ENCODE measurements at places on chromosomes 13 and 19.
A peak's percentile ranks its signal among the peaks of the same experiment; 100 is the strongest.

GRCh38 chr19:10270616-10271394 lies at the start of gene ICAM1:
ICAM1 (plus strand) TSS chr19:10271120; CDS start chr19:10271160, 40 bp downstream.
- peak; percentile 83 for DNase-seq

- DNase-seq: no peak
These were observed 1.7 kb downstream of the YJEFN3 start for GRCh38 chr19:19530423-19530804.

DNA sequence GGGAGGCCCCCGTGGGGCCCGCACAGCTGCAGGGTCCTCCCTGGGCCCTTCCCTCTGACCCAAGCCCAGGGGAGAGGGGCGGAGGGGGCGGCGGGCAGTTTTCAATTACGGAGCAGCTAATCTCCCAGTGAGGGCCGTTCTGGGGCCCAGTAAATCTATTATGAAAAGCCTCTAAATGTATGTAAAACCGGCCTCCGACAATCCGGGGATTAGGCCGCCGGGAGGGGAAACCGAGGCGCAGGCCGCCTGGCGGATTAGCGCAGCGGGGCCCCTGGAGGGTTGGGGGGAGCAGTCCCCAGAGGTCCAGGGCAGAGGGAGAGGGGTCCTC lies 25.1 kb downstream of the EFNA2 start:
- DNase-seq: no peak

DNA sequence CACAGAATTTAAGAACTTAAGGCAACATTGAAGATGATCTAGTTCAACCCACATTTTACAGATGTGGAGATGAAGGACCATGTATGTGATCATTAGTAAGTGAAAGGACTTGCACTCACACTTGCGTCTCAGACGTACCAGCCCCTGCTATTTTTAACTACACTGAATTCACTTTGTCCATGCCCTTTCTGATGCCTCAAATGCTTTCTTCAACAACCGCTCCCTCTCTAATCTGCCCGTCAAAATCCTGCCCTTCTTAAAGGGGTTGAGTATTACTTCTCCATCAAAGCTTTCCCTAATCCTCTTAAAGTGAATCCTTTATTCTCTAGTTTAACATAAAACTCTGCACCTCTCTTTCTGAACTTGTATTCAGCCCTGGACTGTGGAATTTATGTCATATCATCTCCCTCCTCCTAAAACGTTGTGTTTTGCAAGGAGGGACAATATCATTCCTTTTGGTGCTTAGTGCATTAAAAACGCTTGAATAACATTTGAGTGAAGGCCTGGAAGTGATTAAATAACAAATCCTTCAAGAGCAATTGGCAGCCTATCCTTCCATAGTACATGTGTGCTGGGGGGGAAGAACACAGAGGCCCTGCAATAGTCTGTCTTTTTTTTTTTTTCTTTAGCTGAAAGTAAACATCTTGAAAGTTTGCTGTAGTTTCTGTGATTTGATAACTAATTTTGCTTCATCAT lies 493.3 kb downstream of the LMO7 start:
- peak; percentile 50 for DNase-seq

GRCh38 chr13:26270707-26271106 lies 16.8 kb downstream of the CDK8 start:
- DNase-seq: no peak

DNA sequence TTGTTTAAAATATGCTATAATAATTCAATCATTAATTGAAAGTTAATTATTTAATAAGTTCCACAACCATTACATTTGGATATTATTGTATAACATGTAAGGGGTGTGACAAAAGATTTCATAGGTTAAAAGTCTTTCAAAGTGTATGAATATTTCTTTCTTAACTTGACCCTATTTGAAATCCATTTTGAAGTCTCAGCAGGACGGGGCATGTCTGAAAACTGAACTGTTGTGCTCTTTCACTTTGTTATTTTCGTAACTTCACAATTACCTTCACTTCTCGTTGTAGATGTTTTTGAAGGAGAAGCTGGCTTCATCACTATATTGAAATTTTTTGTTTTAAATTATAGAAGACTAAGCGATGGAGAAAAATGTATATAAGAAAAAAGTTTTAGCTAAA lies 1775.7 kb downstream of the PCDH9 start:
- DNase-seq: no peak

- no peak for DNase-seq
These were observed 2.5 kb downstream of the ZNRF4 start for GRCh38 chr19:5457709-5458108.

DNA sequence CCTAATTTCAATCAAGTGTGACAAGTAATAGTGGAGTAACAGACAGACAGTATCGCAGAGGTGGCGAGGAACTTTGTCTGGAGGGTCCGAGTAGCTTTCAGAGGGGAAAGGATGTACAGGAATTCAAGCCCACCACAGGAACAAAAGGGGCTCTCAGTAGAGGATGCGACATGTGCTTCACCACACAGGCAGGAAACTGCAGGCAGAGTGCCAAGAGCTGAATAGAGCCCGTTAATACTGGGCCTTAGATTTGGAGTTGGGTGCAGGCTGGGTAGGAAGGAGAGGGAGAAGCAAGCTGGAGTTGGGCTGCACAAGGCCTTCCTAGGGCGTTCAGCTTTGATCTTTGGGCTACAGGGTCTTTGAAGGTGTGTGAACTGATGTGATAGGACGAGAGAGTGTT lies 1.2 kb downstream of the CCDC70 start:
- DNase-seq: no peak

DNA sequence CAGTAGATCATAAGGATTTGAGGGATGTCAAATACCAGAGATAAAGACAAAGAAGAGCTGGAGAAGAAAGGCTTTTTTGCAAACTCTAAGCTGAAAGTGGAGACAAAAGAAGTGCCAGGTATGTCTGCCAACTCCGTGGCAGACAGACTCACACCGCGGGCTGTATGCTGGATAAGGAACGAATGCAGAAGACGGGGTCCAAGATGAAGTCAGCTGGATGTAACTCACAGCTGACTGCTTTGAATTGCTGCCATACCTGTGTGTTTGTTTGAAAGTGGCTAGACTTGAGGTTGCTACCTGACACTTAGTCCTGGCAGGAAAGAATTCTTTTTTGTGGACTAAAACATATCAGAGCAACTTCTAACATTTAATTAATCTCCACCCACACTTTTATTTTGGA lies 398.8 kb downstream of the DLEU7 start:
- no peak for DNase-seq

DNA sequence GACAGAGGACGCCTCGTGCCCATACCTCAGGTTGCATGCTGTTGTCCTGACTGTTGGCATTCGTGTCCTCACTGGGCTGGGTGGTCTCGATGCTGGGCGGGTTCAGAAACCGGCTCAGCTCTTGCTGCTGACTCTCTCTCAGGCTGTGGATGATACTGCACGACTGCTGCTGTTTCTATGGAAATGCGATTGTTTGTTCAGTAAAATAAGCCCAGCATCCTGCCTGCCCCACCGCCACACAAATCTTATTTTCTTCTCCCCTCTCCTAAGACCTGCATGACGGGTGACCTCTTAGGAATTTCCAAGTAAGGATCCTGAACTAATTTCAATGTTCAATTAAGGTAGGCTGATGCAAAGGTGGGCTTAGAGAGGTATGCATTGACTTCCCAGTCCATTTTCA lies 356.5 kb downstream of the NALCN start:
- DNase-seq: no peak

DNA sequence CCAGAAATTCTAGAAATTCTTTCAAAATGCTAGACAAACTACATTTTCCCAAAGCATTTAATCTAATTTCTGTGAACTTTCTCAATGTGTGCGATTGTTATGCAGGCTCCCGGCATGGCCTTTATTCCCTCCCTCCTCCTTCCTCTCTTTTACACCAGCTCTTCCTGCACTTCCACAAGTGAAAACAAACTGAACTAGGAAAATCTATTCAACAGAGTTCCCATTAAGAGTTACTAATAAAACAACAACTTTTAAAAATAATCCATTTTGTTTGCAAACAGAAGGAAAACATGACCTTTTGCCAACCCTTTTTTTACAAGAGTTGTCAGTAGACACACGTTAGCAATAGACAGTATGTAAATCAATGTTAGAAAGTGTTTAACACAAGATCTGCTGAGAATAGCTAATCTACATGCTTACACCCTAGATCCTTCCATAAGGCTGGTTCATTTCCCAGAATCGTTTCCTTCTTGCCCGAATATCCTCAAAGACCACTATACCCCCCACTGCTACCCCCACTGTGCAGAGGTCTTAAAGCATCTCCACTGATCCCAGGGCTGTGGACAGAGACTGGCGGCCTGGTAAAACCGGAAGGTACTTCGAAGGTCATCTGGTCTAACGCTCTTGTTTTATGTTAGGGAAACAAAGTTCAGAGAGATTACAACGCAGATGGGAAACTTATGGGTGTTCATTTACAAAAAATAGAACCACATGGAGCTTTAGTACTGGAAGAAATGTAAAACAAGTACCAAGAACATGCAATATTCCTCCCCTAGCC lies 98.0 kb downstream of the FOXO1 start:
- no peak for DNase-seq

DNA sequence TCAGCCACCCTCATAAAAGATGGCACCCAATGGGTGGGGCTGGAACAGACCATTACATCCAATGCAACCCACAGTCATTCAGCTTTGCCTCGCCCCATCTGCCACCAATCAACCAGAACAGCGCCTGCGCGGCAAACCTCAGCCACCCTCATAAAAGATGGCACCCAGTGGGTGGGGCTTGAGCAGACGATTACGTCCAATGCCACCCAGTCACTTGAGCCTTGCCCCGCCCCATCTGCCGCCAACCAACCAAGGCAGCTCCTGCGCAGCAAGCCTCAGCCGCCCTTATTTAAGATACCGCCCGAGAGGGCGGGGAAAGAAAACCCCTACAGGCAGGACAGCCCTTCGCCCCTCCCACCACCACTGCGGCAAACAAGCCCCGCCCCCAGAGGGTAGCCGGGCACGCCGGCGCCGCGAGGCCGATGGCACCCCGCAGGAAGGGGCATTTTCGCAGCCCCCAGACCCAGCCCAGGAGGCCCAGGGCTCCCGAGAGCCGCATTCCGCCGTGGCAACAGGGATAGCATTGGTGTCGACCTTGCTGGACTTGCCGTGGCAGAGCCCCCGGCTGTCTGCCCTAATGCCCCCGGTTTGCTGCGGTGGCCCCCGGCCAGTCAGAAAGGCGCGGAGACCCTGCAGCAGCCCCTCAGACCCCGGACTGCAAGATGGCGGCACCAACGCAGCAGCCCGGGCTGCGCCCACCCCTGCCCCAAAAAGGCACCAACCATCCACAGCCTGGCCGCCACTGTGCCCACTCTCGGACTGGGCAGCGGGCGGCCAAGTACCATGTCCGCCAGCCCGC lies 675 bp downstream of the PEG3 start:
- DNase-seq: peak; percentile 97

- DNase-seq: no peak
These were observed 1442.9 kb downstream of the UQCRFS1 start for GRCh38 chr19:27770095-27770494.

DNA sequence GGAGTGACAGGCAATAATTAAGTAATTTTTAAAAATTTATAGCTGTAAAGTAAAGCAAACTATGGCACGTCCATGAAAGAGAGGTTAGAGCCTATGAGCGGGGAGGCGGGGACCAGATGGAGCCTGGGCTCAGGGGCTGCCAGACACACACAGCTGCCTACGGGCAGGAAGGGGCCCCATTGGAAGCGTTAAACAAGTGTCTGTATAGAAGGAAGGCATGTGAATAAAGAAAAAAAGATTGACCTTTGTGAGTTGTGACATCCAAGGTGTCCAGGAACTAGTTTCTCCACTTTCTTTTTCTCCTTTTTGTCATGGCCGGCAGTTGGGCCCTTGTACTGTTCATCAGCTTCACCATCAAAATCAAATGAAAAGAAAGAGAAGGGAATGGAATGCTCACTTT lies 56.8 kb downstream of the LRCH1 start:
- DNase-seq: no peak

- DNase-seq: no peak
These were observed 19.9 kb downstream of the LRFN3 start for GRCh38 chr19:35955881-35956634.

DNA sequence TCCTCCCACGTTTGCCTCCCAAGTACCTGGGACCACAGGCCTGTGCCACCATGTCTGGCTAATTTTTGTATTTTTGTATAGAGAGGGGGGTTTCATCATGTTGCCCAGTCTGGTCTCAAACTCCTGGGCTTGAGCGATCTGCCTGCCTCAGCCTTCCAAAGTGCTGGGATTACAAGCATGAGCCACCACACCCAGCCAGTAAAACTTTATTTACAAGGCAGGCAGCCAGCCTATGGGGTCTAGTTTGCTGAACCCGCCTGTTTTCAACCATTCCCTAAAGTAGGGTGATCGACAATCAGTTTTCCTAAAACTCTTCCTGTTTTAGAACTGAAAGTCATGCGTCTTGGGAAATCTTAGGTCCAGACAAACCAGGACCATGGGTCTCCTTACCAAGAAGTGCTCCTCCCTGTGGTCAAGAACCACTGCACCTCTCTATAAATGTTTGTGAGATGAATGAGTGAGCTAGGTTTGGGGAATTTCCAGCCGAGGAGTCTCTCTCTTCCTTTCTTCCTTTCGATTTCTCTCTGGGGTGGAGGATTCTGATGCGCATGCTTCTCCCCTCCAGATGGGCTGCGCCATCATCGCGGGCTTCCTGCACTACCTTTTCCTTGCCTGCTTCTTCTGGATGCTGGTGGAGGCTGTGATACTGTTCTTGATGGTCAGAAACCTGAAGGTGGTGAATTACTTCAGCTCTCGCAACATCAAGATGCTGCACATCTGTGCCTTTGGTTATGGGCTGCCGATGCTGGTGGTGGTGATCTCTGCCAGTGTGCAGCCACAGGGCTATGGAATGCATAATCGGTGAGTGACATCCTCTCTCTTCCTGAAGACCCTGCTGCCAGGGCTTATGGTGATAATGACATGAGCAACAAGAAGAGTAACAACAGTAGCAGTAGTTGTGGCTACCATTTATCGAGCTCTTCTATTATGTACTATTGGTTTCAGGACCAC lies 38.7 kb downstream of the ADGRE1 start:
- DNase-seq: no peak

DNA sequence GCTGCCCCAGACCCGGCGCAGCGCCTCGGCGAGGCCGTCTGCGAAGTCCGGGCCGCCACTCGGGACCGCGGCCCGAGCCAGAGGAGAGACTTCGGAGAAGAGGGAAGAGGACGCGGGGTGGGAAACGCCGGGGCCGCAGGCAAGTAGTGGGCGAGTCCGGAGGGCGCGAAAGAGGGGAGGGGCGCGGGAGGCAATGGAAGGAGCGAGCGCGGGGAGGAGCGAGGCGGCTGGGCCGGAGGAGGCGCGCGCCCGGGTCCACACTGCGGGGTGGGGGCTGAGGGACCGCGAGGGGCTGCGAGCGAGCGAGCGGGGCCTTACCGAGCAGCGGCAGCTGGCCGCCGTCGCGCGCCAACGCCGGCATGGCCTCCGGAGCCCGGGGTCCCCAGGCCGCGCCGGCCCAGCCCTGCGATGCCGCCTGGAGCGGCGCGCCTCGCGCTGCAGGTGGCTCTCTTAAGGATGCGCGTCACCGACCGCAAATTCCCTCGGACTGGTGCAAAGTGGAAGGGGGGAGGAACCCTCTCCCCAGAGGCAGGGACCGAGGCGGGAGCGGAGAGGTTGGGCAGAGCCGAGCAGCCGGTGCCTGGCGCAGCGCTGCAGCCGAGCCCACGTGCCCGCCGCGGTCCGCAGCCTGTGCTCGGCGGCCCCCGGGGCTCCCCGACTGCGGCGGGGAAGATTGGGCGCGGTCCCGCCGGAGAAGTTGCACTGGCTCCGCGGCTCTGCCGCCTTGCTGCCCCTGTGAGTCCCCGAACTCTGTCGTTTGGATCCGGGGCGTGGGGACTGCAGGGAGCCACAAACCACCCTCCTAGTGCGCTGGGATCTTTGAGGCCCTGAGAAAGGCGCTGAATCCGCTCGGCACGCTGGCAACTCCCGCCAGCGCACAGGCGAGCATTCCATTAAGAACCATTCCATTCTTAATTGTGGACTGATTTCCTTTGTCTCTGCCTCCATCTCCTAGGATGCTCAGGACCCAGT lies at the start of gene FLT3:
FLT3 (minus strand) TSS at position 427 of the 972 bp plus-strand sequence; CDS start at position 361, 66 bp downstream.
- DNase-seq: peak; percentile 34

GRCh38 chr13:53144826-53145225 lies 116.2 kb downstream of the OLFM4 start:
- DNase-seq: no peak
